ENCODE measurements at places on chromosomes 2 and 18.

DNA sequence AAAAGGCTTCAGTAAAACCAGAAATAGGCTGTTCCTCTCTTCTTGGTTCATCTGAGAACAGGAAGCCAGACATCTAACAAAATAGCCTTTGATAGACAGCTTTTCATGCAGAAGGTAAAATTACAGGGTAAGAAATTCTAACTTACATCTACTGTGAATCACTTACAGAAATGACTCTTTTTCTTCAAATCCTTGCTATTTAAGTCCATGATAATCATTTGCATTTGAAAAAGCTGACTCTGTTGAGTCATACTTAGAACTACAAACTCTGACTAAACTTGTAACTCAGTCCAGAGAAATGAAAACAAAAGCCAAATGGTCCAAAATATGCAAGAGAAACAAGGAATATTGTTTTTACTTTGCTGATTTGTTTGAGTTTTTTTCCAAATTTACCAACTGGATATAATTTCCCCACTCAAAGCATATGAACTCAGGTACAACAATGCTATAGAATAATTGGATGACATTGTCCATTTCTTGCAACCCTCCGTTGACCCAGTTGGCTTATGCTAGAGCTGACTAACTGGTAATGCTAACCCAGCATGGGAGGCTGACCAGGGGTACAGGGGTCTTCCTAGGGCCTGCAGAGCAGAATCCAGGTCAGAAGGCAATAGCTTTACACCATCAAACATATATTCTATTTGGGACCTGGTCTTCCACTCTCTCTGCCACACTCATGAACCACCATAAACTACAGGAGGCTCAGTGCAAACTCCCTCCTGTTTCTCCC is 18.8 kb upstream of the MREG start:
- DNase-seq: peak; percentile 60

DNA sequence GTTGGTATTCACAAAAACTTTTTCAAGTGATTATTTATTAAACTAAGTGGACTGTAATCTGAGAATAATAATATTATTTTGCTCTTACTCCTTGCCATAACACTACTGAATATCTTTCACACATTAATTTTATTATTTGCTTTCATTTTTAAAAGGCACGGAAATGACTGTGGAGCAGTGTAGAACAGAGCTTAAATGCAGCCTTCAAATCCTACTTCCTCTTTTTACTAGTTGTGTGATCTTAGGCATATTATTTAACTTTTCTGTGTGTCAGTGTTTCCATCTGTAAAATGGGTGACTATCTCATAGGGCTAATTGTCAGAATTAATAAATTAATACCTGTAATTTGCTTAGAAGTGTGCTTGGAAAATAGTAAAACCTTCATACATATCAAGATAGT is 55.5 kb upstream of the SLC8A1 start:
- no peak for DNase-seq

DNA sequence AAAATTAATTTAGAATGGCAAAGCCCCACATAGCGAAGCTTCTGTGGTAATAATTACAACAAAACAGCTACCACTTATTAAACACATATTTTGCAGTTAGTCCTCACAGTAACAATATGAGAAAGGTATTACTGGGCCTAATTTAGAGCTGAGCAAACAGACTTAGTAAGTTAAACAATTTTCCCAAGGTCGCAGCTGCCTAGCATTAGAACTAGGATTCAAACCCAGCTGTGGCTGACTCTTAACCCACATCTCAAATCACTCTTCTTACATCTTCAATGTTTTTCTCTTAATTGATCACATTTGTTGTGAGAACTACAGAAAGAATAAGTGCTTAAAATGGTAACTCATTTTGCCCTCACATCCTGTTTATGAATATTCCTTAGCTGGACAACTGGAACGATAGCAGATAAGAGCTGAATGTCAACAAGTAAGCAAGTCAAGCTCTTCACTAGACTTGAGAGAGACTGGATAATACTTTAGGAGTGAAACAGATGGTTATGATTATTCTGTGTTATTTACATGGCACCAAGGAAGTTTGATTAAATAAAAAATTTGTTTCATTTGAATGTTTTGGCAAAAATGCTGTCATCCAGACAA is 59.4 kb upstream of the TMEM17 start:
- no peak for DNase-seq

DNA sequence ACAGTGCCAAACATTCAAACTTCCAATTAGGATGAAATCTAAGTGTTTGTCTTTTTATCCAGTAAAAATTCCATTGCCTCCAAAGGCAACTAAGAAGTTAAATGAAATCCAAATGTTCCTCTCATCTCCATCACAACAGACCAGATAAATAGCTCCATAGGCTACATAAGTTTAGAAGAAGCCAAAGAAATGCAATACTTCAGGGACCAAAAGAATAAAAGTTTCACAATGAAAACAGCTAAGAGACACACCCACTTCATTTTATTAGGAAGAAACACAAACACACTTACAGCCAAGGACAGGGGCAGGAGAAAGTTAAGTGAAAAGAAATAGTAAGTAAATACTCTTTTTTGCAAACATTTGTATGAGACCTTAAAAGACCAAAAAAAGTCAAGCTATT is 88.5 kb upstream of the CCDC150 start:
- no peak for DNase-seq

DNA sequence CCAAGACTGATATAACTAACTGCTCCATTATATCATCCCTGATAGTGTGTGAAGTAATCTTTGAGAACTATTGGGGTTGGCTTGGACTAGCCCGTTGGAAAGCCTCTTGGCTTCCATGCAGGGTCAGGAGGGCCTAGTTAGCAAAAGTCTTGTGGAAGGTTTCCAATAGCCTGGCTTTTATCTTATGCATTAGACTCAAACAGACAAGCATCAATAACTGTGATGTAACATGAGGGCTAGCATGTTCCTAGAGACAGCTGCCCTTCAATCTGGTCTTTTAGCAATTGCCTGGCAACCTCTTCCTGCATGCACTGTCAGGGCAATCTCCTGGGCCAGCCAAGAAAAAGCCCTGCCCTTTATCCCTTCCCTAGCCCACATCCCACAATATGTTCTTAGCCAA is 18.2 kb downstream of the SLC8A1 start:
- DNase-seq: no peak

- DNase-seq: no peak
Measured at GRCh38 chr2:8241317-8241716, 440.5 kb upstream of the ID2 start.

GRCh38 chr18:44637210-44638033 is 43.3 kb upstream of the SETBP1 start:
- DNase-seq: peak; percentile 7

DNA sequence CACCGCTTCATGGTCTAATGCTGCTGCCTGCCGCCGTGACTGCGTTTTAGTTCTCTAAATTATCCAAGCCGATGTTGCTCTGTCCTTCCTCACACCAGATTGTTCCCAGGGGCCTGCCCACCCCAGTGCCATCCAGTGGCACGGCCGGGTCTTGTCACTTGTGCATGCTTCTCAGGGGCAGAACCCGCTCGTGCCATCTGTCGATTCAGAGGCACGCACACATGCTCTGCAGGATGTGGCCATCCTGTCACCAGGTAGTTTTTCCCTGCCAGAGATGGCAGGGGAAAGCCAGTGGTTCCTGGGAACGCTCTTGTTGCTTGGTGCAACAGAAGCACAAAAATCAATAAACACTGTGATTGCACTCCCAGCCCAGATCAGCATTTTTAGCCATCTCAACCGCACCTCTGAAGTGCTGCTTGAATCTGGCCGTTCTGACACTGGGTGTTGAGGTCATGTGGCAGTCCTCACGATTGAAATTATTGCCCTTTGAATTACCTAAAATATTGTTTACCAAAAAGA is 119.6 kb upstream of the BOD1L2 start:
- DNase-seq: no peak
